RWPE1 (cell line): ENCODE measurements at places on chromosomes 5 and 9.

GRCh38 chr5:1376981-1377380, 32.1 kb upstream of the CLPTM1L start:
- DNase-seq = no peak

GRCh38 chr5:13553896-13554295, 390.6 kb downstream of the DNAH5 start:
- peak; percentile 49 for DNase-seq

DNA sequence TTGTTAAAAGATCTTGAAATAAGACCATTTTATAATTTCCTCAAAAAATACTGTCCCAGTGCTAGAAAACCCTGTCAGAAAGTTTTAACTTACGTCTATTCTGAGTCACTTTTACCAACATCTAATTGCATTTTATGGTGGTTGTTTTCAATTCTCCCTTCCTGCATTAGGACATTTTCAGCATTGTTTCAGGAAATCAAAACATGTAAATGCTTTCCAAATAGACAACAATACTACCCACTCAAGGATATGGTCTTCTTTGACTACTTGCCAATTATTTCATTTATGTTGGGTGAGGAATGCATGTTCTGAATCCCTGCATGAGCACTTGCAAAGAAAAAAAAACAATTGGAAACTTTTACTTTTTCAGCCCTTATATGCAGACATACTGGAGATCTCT, 284.6 kb upstream of the PDE4D start:
- DNase-seq = no peak

DNA sequence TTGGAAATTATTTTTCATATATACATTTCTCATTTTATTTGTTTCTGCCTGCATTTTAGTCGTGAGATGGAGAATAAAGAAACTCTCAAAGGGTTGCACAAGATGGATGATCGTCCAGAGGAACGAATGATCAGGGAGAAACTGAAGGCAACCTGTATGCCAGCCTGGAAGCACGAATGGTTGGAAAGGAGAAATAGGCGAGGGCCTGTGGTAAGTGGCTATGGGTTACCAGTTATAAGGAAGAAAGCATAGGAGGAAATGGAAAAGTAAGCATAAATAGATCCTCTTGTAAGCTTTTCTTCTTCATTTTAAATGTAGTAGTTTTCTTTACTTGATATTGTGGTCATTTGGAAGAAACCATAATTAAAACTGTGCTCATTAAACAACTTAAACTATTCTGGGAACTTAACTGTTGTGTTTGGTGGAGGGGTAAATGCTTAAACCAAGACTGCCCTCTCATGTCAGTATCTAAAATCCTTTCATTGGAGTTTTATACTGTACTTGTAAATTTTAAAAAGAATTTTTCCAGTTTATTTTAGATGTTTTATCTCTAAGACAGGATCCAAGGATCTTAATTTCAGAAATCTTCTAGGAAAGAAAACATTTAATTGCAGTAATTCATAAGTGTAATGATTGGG, 41.3 kb downstream of the MAP3K1 start:
- no peak for DNase-seq

DNA sequence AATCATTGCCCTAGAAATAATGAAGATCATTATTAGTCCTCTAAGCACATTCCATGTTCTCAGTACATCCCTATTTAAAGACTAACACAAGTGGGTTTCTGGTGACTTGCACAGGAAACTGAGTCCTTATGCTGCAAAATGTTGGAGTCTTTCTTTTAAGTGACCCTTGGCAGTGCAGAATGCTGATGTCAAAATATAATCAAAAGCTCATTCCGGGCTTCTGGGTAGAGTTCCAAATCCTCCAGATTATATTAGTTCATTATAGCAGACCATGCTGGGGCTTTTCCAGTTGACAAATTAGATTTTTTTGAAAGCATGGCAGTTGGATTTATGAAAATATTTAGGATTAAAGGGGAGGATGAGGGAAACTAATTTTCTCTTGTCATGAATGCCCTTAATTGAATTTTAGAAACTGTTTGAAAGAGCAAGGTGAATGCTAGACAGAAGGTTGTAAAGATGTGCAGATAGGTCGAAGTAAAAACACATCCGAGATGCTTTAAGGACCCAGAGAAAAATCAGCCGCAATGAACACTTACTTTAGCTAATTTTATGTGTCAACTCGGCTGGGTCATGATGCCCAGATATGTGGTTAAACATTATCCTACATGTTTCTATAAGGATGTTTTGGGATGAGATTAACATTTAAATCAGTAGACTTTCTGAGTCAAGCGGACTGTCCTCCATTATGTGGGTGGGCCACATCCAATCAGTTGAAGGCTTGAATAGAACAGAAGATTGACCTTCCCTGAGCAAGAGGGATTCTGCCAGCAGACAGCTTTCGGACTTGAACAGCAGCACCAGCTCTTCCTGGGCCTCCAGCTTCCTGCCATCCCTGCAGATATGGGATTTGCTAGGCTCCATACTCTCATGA, 88.7 kb downstream of the DAP start:
- DNase-seq = no peak

- DNase-seq = no peak
These were observed 161.0 kb downstream of the PBX3 start for GRCh38 chr9:125908136-125908535.

GRCh38 chr5:132589467-132589866, 32.7 kb downstream of the RAD50 start:
- DNase-seq = no peak

DNA sequence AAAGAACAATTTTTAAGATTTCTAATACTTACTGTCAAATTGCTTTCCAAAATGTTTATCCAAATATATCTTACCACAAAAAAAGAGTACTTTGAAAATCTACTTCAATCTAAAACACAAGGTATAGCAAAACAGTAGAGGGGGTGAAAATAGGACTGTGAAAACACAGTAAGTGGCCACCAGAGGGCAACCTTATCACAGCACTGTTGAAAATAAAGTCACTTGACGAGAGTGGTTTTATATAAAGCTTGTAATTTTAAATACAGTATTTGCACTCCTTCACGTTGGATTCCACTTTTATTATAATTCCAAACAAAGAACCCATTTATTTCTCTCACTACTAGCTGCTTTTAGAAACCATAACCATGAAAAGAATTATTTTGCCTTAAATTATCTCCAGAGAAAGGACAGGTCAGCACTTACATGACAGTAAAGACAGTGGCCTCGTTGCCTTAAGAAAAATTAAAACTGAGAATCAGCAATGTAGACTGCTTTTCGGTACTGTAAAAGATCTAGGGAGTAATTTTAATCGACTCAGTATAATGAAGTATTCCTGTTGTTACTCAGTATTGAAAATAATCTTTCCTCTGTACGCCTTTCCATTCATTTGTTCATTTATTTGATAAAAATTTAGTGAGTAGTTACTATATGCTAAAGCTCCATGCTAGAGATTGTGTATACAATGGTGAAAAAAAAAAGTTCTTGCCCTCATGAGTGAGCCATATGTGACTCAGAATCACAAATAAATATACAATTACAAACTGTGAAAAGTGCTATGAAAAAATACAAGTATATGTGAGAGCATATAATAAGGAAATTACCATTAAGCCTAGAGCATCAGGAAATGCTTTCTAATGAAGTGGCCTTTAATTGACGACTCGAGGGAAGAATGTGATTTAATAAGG, 40.0 kb upstream of the CDK5RAP2 start:
- DNase-seq = peak; percentile 85

- DNase-seq = peak; percentile 53
These were observed 31.9 kb downstream of the IRF1 start for GRCh38 chr5:132458651-132459030.

GRCh38 chr9:114804505-114804904, 1.3 kb downstream of the TNFSF15 start:
- DNase-seq = peak; percentile 85

DNA sequence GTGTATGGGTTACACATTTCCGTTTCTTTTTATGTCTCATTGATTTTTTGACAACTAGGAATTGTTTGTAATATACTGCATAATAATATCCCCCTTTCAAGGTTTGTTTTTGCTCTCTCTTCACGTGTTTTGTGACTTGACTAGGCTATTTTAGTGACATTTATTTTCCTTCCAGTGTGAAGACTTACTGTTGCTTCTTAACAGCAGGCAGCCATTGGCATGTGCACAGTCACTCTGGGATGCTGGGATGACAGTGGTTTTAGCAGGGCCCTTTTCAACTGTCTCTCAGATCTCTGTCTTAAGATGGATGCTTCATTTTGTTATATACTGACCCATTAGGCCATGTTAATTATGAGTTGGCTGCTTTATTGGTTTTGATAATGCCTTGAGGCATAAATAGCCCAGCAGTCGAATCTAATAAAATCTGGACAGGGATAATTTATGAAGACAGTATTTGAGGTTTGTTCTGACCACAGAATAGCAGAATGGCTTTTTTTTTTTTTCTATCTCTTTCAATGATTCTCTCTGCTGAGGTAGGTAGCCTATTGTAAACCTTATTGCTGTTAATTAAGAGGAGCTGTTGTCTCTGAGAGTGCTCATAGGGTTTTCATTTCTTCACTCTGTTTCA, 536.0 kb downstream of the GABRG2 start:
- no peak for DNase-seq

DNA sequence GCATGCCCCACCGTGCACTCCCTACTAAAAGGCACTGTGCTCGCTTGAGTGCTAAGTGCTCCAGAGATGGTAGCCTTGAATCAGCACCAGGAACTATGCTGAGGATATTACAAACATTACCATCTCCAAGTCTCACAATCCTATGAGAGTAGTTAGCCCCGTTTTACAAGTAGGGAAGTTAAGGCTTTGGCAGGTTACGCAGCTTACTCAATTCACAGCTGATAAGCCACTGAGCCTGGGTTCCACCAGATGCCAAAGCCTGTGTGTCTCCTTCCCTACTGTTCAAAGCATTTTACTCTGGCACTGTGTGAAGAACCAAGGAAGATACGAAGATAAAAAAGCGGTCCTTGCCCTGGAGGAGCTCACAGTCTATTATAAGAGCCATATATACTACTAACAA, 216.2 kb downstream of the EBF1 start:
- DNase-seq = no peak

DNA sequence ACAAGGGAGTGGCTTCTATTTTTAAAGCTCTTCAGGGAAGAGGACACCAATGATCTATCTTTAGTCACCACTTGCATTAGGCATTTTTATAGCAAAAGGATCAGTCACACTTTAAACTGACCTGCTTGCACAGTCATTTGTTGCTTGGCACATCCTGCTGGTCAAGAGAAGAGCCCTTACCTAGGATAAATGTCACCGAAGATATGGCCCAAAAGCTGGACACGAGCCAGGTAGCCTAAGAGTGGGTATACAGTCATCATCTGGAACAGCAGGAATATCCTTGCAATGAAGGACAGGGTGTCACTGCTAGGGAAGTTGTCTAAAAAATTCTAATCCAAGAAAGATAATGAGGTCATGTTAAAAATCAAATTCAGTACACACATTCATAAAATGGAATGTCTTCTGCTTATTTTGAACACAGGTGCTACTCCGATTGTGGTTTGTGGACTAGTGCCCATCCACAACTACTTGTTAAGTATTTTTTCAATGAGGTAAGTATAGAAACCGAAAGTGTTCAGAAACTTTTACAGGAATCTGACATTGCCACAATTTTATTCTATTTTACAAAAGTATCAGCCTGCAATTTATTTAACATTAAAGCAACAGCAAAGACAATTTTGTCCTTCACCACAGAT, 78.4 kb downstream of the SLC38A9 start:
- no peak for DNase-seq

GRCh38 chr5:156824800-156825199, 25.3 kb upstream of the PPP1R2B start:
- DNase-seq = peak; percentile 28

GRCh38 chr9:116549786-116550660, 137.1 kb upstream of the TRIM32 start:
- DNase-seq = no peak

- no peak for DNase-seq
These were observed 246.6 kb upstream of the ANKRD55 start for GRCh38 chr5:56479696-56480077.

GRCh38 chr5:31270396-31270795, 76.9 kb downstream of the CDH6 start:
- DNase-seq = no peak

DNA sequence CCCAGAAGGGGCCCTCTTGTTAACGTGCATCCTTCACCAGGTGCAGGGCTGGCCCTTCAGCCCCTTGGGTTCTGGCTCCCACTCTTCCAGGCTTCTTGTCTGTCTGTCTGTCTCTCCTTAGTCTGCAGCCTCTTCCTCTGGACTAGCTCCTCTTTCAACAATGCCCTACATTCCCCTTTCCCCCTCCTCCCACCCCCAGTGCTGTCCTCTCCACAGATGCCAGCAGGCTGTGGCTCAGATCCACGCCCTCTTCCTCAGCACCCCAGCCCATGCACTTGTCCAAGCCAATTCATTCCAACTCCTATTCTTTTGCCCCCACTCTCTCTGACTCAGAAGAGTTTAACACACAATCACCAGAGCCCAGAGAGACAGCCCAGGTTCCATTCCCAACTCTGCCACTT, 45.2 kb upstream of the ALDH1B1 start:
- DNase-seq = no peak

DNA sequence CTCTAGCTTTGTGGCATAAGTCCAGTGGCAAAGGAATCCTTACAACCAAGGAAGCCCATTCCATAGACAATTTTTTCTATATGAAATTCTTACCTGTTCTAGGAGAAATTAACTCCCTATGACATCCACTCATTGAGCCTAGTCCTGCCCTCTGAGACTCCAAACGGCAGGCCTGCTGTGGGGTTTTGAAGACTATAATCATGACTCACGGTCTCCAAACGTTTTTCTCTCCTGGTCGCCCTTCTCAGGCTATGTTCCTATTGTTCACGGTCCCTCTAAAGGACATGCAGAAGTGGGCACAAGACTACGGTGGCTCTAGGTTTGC, 611 bp downstream of the EXOSC3 start:
- DNase-seq = peak; percentile 22

DNA sequence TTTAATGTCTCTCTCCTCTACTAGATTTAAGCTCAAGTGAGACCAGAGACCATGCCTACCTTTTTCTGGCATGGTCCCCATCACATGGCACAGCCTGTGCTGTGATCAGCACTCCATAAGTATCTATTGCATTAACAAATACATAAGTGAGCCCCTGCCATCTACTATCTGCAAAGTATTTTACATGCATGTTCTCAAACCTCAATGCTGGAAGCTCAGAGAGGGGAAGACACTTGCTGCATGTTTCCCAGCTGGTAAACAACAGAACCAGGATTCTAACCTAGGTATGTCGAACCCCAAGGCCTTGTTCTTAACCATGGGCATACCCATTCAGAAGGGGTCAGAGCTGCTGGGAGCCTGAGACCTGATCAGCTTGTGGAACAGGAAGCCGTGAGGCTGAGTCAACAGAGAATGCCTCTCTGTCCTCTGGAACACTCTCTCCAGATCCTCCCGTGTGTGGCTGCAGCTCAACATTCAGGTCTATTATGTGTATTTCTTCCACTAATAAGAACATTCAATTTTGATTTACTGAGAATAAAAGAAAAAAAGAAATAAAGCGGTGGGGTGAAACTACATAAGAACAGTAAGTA, 232.5 kb upstream of the MSX2 start:
- no peak for DNase-seq

DNA sequence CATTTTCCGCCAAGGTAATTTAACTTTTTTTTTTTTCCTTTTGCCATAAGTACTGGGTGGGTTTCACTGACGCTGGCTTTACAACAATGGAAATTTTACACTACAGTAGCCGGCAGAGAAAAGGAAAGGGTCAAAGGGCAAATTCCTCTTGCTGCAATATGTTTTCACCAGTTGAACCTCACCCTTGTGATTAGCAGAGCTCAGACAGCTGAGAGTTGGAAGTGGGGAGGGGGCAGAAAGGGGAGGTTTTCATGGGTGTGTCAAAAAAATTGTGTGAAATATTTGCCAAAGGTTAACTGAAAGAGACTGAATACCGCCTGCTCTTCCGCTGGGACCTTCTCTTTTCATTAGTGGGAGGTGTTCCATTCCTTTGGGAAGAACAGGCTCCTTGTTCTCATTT, 296.9 kb downstream of the ADAMTS6 start:
- no peak for DNase-seq
